ENCODE measurements at places on chromosomes 3 and 15. TPM values are rescaled to one million over a fixed set of nuclear protein-coding genes. Genes with fewer than 3 reads are reported as not detected.
A peak's percentile ranks its signal among the peaks of the same experiment; 100 is the strongest.

MAPKAPK3 gene
- total RNA-seq: 157 TPM

- H3K27me3 ChIP-seq: peaks cover 6% of the 10 kb centered on the region
- DNase-seq: no peak
- no peaks in the 10 kb centered on the region for H3K36me3 ChIP-seq
- no peaks in the 10 kb centered on the region for H3K4me1 ChIP-seq
These were observed 116.0 kb upstream of the PRICKLE2 start for GRCh38 chr3:64341296-64341695.

AMIGO3 gene
- total RNA-seq: 0.23 TPM

DNA sequence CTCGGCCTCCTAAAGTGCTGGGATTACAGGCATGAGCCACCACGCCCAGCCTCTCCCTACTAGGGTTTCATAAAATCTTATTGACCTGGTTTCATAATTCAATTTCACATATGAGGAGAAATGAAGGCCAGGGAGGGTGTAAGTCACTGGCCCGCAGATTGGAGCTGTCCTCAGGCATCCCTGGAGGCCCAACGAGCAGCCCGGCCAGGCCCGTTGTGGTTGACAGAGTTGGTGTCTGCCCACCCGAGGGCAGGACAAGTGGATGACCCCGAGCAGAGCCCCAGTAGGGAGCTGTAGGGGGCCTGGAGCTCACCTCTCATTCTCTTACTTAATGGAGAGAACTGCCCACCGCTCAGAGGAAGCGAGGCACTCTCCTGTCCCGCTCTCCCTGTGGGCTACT, 78.9 kb downstream of the CPN2 start:
- no peak overlapping the region for H3K4me3 ChIP-seq
- H3K27ac ChIP-seq: no peak overlapping the region
- H3K36me3 ChIP-seq: no peaks in the 10 kb centered on the region
- H3K27me3 ChIP-seq: peaks cover 13% of the 10 kb centered on the region
- H3K4me1 ChIP-seq: peaks cover 35% of the 10 kb centered on the region
- DNase-seq: no peak

- H3K4me1 ChIP-seq: peaks cover 16% of the 10 kb centered on the region
- H3K27me3 ChIP-seq: peaks cover 24% of the 10 kb centered on the region
- no peak overlapping the region for H3K4me3 ChIP-seq
These were observed 177.7 kb downstream of the UACA start for GRCh38 chr15:70585707-70586034.

ZNF80 gene
- total RNA-seq: 0.28 TPM

DNA sequence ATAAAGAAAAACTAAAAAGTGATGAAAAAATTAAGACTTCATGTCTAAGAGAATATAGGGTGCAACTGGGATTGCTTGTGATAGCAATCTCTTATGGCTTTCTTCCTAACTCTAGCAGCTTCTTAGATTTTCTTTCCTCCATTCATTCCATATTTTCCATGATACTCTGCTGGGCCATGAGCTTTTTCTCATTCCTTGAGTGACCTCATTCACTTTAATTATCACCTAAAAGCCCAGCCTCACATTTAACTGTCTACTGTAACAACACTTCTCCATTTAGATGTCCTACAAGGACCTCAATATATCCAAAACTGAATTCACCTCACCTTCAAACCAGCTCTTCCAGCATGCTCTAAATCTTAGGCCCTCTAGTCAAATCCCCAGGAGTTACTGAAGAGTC, 49.5 kb upstream of the ANKRD28 start:
- H3K4me1 ChIP-seq: peaks cover 4% of the 10 kb centered on the region
- H3K27ac ChIP-seq: no peak overlapping the region
- H3K27me3 ChIP-seq: no peaks in the 10 kb centered on the region

SLC12A1 gene
- not detected for total RNA-seq

DNA sequence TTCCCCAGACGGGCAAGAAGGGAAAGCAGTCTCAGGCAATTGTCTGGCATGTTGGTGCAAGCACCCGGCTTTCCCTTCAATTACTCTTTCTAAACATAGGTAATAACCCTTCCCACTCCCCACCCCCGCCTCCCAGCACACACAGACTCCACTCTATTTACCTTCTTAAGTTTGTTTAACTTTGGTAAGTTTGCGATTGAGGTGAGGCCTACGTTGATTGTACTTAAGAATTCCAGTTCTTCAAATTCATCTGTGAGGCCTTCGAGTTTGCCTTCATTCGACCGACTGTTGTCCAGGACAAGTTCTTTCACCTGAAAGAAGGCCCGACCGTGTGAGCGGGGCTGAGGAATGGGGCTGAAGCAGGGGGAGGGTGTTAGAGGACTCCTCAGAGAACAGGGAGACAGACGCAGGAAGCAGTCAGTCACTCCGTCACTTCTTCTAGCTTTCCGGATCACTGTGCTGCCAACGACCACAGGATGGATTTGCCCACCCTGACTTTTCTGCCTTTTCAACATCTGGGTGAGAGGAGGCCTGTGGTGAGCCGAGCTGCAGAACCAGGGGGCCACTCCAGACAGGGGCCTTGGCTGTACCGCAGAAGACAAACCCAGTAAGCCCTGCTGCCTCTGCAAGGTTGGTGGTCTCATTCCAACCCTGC, 33.0 kb downstream of the ANP32A start:
- no peak overlapping the region for H3K4me3 ChIP-seq
- peaks cover 63% of the 10 kb centered on the region for H3K4me1 ChIP-seq
- DNase-seq: no peak
- H3K27ac ChIP-seq: no peak overlapping the region
- H3K27me3 ChIP-seq: no peaks in the 10 kb centered on the region
- peaks cover 43% of the 10 kb centered on the region for H3K36me3 ChIP-seq

GRCh38 chr3:46393554-46394434, 13.1 kb downstream of the CCR5AS start:
- no peak overlapping the region for H3K27ac ChIP-seq
- H3K27me3 ChIP-seq: peaks cover 12% of the 10 kb centered on the region
- no peak overlapping the region for H3K4me3 ChIP-seq
- no peaks in the 10 kb centered on the region for H3K36me3 ChIP-seq
- H3K4me1 ChIP-seq: peaks cover 23% of the 10 kb centered on the region

DNA sequence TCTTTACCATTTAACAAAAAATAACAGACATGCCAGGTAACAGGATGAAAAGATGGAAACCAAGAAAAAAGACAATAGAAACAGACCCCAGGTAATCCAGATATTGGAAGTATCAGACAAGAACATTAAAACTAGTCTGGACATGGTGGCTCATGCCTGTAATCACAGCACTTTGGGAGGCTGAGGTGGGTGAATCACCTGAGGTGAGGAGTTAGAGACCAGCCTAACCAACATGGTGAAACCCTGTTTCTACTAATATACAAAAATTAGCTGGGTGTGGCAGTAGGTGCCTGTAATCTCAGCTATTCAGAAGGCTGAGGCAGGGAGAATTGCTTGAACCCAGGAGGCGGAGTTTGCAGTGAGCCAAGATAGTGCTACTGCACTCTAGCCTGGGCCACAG, 40.6 kb downstream of the ACAD9 start:
- peaks cover 3% of the 10 kb centered on the region for H3K27me3 ChIP-seq
- no peak for DNase-seq
- H3K27ac ChIP-seq: no peak overlapping the region
- no peak overlapping the region for H3K4me3 ChIP-seq

DNA sequence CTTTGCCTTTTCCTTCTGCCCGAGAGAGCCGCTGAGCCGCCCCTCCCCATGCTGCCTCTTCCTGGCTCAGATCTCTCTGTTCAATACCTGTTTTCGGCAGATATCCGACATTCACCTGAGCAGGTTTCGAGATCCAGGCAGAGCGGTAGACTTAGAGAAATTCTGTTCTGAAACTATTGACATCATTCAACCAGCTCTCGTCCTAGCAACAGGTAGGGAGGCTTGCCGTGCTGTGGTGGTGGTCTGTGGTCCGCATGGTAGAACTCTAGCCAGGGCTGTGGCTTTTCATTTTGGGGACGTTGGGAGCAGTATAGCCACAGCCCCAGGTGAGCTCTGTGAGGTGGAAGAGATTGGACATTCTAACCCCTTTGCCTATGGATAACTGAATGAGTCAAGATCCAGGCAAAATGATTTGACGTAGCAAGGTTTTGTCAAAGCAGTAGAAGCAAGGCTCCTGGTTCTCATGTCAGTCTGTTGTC, 810 bp downstream of the TMEM62 start:
- DNase-seq: peak; percentile 30
- H3K4me3 ChIP-seq: peak overlapping the region; percentile 87
- H3K27me3 ChIP-seq: peaks cover 10% of the 10 kb centered on the region
- H3K27ac ChIP-seq: peak overlapping the region; percentile 73
- peaks cover 40% of the 10 kb centered on the region for H3K36me3 ChIP-seq
- H3K4me1 ChIP-seq: peaks cover 38% of the 10 kb centered on the region

GRCh38 chr15:78565097-78565950, at the start of gene CHRNA5:
TSS of gene CHRNA5 (plus strand) at chr15:78565520. CDS start at chr15:78565720, 200 bp downstream.
- H3K27me3 ChIP-seq: peaks cover 19% of the 10 kb centered on the region
- peaks cover 27% of the 10 kb centered on the region for H3K4me1 ChIP-seq
- peak within 1 kb of the TSS; percentile 81 for H3K4me3 ChIP-seq
- peak; percentile 51 for DNase-seq
- H3K36me3 ChIP-seq: no peaks in the 10 kb centered on the region

- no peaks in the 10 kb centered on the region for H3K36me3 ChIP-seq
- no peaks in the 10 kb centered on the region for H3K4me1 ChIP-seq
- H3K27ac ChIP-seq: no peak overlapping the region
- no peaks in the 10 kb centered on the region for H3K27me3 ChIP-seq
- H3K4me3 ChIP-seq: no peak overlapping the region
These were observed 683.5 kb downstream of the NR2F2 start for GRCh38 chr15:97014001-97014400.

CADM2 gene
- total RNA-seq: not detected

GRCh38 chr3:192303235-192303634, 424.1 kb downstream of the FGF12 start:
- H3K27me3 ChIP-seq: no peaks in the 10 kb centered on the region
- no peak overlapping the region for H3K27ac ChIP-seq
- H3K4me1 ChIP-seq: no peaks in the 10 kb centered on the region
- H3K4me3 ChIP-seq: no peak overlapping the region
- no peaks in the 10 kb centered on the region for H3K36me3 ChIP-seq

GRCh38 chr15:47548231-47548630, 169.1 kb upstream of the SEMA6D start:
- no peaks in the 10 kb centered on the region for H3K4me1 ChIP-seq
- H3K27ac ChIP-seq: no peak overlapping the region
- no peak overlapping the region for H3K4me3 ChIP-seq
- no peak for DNase-seq

- no peak overlapping the region for H3K27ac ChIP-seq
- DNase-seq: no peak
- no peaks in the 10 kb centered on the region for H3K27me3 ChIP-seq
- peaks cover 4% of the 10 kb centered on the region for H3K4me1 ChIP-seq
- no peak overlapping the region for H3K4me3 ChIP-seq
These were observed 119.5 kb downstream of the USP13 start for GRCh38 chr3:179772297-179772696.

DNA sequence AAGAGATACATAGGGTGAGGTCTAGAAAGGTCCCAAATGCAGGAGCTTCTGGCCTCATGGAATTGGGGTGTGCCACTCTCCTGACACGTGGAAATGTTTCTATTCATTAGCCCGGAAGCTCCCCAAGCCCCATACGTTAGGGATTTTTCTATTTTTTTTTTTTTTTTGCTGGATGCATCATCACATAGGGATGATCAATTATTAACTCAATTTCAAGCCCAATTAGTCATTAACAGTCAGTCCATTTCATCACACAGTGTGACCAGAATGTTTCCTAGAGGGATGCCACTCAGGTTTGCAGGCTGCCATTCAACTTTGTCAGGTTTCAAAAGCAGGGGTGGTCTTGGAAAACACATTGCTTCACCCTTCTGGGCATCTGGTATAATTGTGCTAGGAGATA, 40.7 kb upstream of the MKRN3 start:
- no peaks in the 10 kb centered on the region for H3K36me3 ChIP-seq
- no peak overlapping the region for H3K27ac ChIP-seq
- no peak overlapping the region for H3K4me3 ChIP-seq
- no peaks in the 10 kb centered on the region for H3K4me1 ChIP-seq
- no peak for DNase-seq

DNA sequence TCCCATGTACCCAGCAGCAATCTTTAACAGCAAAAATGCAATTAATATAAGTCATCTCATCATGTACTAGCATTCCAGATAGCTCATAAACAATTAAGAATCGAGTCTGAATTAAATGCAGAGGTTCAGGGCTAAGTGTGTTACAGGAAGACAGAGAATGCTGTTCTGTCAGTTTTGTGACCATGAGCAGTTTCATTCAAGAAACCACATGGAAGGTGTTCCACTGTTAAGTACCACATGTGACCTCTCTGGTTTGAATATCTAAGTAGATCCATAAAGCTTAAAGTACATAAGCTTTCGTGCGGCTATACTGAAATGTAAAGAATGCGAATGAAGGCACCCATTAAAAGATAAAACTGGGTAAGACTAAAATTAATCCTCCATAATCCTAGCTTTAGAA, 272.3 kb downstream of the IL5RA start:
- H3K27me3 ChIP-seq: no peaks in the 10 kb centered on the region
- DNase-seq: no peak
- no peaks in the 10 kb centered on the region for H3K36me3 ChIP-seq
- H3K4me1 ChIP-seq: no peaks in the 10 kb centered on the region
- H3K27ac ChIP-seq: no peak overlapping the region

DNA sequence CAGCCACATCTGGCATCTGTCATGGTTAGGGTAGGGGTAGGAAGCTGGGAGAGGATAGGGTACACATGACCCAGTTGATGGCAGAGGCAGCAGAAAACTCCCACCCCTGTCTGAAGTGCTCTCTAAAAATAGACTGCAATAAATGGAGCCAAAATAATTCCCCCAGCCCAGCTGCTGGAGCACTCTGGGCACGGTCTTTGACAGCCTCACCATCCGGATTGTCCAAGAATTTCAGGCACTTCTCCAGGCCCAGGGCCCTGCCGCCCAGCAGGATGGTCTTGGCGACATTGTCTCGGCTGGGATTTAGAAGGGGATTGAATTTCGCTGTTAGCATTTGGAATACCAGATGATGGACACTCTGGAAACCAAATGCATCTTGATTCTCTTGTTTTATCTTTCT, 103.7 kb downstream of the IQSEC1 start:
- H3K27ac ChIP-seq: no peak overlapping the region
- H3K36me3 ChIP-seq: peaks cover 35% of the 10 kb centered on the region
- DNase-seq: no peak
- no peak overlapping the region for H3K4me3 ChIP-seq
- H3K4me1 ChIP-seq: peaks cover 44% of the 10 kb centered on the region
- H3K27me3 ChIP-seq: no peaks in the 10 kb centered on the region

VPS8 gene
- total RNA-seq: 60.8 TPM

- peaks cover 22% of the 10 kb centered on the region for H3K36me3 ChIP-seq
- no peak for DNase-seq
- H3K4me1 ChIP-seq: peaks cover 51% of the 10 kb centered on the region
- peak overlapping the region; percentile 70 for H3K4me3 ChIP-seq
- H3K27ac ChIP-seq: peak overlapping the region; percentile 77
These were observed 3.0 kb downstream of the TSC22D2 start for GRCh38 chr3:150411106-150411460.

GRCh38 chr15:91522605-91523332, 330.7 kb upstream of the SLCO3A1 start:
- no peak overlapping the region for H3K4me3 ChIP-seq
- H3K4me1 ChIP-seq: peaks cover 15% of the 10 kb centered on the region
- peaks cover 2% of the 10 kb centered on the region for H3K27me3 ChIP-seq
- no peak for DNase-seq

Measured in activated CD4-positive, alpha-beta memory T cell treated with anti-CD3 and anti-CD28 coated beads, Interleukin-2, amount 10 ng/mL, durations not matched to agents 7 days and 5 days (primary cell).